ENCODE measurements at places on chromosomes 5 and 9.

DNA sequence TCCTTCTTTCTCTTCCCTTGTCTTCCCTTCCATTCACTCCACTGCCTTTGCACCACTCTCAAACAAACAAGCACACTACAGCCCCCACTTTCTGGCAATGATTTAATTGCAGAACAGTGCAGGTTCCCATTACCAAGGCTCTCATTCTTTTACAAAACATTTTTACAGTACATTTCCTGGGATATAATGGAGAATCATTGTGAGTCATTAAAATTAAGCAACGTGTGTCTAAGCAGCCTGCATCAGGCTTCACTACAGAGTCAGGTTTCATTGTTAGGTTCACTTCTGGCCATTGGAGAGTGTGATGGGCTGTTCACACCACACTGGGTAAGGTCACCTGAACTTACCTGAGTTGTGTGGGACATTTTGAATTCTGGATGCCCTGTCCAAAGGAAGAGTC is 303.5 kb downstream of the TRIM32 start:
- DNase-seq: no peak

DNA sequence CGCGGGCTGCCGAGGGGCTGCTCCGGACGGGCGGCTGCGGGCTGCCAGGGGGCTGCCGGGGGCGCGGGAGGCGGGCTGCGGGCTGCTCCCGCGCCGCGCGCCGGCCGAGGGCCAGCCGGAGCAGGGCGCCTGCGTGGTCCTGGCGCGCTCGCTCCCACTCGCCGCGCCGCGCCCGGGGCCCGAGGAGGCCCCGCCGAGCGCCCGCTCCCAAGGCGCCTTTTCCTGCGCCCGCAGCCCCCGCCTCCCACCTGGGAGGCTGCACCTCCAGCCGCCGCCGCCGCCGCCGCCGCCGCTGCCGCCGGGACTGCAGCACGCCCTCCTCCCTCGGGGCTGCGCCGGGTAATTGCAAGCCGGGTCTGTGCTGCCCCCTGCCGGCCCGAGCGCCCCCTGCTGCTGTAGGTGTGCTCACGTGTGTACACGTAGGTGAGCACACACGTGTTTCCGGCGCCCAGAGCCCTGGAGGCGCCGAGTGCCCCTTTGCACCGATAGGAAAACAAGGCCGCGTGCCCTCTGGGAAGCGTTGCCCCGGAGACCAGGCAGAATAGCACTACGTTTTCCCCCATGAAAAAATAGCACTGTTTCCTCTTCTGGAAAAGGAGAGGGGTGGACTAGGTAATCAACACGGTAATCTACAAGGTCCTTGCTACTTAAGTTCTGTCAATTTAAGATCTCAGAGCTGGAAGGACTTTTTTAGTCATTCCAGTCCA is at the start of gene EPB41L4B:
EPB41L4B (minus strand) TSS at position 318 of the 707 bp plus-strand sequence. CDS start 613 bp downstream, outside the sequence.
- DNase-seq: peak; percentile 93

DNA sequence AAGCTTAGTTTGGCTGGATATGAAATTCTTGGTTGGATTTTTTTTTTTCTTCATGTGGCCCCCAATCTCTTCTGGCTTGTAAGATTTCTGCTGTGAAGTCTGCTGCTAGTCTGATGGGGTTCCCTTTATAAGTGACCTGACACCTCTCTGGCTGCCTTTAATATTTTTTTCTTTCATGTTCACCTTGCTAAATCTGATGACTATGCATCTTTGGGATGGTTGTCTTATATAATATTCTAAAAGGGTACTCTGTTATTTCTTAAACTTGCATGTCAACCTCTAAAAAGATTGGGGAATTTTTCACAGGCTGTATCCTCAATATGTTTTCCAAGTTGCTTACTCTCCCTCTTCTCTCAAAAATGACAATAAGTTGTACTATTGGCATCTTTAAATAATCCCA is 500.0 kb downstream of the CAAP1 start:
- DNase-seq: no peak

GRCh38 chr5:107580889-107581820 is 89.6 kb downstream of the EFNA5 start:
- no peak for DNase-seq

GRCh38 chr5:142171270-142171669 is 62.7 kb downstream of the NDFIP1 start:
- DNase-seq: no peak

DNA sequence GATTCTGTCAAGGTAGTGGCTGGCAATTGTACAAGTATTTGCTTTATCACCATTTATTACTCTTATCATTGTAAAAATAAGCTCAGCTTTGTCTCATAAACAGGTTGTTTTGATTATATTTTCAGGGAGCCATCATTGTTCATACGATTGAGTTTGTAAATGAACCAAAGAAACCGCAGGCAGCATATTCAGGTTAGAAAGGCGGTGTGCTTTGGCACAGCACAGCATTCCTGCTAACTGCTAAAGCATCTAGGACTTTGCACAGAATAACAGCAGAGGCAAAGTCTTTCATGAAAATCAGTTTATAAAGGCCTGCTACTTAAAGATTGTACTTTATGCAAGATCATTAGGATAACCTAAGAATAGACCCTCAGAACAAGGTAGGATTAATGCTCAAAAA is 281.5 kb upstream of the SLC24A2 start:
- no peak for DNase-seq

- no peak for DNase-seq
Measured at GRCh38 chr5:33843579-33843978, 48.2 kb downstream of the ADAMTS12 start.

DNA sequence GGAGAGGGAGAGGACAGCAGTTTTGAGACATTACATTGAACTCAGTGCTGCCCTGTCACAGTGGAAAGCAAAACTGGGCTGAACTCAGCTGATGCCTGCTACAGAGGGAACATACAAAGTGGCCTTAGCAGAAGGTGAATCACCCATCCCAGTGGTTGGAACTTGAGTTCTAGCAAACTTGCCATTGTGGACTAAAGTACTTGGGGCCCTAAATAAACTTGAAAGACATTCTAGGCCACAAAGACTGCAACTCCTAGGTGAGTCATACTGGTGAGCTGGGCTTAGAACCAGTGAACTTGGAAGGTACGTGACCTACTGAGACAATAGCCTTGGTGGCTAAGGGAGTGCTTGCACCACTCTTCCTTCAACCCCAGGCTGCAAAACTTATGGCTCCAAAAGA is 155.7 kb upstream of the RIOK2 start:
- DNase-seq: no peak

DNA sequence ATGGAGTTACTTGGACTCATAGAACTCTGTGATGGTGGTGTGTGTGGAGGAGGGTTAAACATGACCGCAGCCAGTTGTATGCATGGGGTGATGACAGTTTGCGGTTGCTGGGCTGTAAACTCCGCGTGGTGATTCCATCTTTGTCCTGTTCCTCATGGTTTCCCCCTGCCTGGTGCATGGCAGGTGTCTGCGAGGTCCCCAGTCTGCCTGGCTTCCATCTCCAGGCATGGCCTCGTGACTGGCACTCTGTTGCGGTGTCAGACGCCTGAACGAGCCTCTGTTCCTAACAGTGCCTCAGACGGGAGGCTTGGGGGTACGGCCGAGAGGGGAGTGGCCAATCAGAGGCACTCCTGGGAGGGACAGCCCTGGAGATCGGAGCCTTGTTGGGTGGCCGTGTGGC is 33.9 kb upstream of the SH3PXD2B start:
- no peak for DNase-seq

DNA sequence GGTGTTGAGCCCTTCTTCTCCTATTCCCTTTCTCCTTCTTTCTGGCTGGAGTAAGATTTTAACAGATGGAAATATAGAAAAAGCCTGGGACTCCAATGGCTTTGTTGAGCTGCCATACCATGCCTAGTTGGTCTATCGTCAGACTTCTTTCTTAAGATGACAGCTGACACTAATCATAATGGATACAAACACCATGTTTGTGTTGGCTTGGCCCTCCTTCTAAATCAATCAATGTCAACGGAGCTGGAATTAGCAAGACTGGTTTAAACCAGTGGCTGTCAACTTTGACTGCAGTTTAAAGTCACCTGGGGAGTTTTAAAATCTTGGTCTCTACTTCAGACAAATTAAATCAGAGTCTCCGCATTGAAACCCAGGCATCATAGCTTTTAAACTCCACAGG is 264.5 kb upstream of the PRR16 start:
- DNase-seq: no peak

DNA sequence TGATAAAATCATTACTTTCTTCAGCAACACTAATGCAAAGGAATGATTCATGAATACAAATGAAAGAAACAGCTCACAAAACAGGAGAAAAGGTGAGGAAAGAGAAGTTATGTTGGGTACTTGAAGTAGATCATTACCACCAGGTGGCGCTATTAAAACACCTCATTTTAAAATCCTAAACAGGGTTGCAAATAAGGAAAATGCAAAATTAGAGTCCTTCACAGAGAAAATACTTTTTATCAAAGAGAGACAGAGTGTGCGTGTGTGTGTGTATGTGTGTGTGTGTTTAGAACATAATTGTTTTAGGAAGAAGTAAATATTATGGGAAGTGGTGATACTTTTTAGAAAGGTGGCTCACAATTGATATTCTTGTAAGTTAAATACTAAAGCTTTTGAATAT is 49.5 kb upstream of the CD180 start:
- peak; percentile 63 for DNase-seq

GRCh38 chr5:177105691-177106476 is 19.2 kb downstream of the FGFR4 start:
- DNase-seq: no peak

- DNase-seq: peak; percentile 52
Measured at GRCh38 chr5:132389585-132390286, 20.2 kb downstream of the SLC22A5 start.

DNA sequence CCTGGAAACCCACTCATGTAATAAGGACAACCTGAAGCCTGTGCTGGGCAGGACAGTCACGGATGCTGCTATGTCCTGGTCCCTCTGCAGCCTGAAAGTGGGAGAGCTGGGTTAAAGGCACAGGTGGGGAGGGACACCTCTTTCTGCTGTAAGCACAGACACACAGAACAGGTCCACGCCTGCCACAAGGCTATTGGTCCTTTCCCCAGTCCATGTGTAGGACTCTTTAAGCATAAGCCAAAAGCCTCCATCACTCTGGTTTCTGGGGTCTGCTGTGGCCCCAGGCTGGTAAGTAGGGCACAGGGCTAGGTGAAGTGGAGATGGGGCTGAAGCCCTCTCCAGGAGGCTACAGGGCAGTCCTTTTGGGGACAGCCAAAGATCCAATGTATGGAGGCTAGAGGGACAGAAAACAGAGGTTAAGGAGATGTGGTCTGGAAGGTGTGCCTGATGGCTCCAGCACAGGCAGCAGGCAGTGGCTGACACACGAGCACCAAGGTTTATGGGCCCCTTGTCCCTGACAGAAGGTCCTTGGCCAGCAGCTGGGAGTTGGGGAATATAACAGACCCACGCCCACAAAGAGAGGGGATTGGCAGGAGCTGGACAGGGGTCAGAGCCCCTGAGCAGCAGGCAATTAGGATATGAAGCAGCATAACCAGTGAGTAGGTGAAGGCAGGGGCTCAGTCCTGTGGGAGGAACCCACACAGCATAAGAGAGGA is 203.6 kb upstream of the MVB12B start:
- no peak for DNase-seq

DNA sequence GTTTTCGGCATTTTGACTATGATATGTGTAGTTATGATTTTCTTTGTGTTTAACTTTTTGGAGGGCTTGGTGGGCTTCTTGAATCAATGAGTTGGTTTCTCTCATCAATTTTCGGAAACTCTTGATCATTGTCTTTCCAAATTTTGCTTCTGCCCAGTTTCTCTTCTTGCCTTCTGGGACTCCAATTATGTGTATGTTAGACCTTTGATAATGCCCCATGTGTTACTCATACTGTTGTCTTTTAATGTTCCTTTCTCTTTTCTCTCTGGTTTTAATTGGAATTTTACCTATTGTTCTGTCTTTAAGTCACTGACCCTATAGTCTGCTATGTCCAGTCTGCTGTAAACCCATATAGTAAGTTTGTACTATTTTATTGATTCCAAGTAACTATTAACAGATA is 41.5 kb downstream of the KCNIP1 start:
- DNase-seq: no peak

- DNase-seq: no peak
Measured at GRCh38 chr9:92180669-92181181, 65.5 kb upstream of the SPTLC1 start.

- DNase-seq: no peak
Measured at GRCh38 chr9:112125951-112126388, 49.1 kb downstream of the SUSD1 start.

- no peak for DNase-seq
Measured at GRCh38 chr5:125480911-125481310, 734.5 kb upstream of the ZNF608 start.

All from activated CD4-positive, alpha-beta T cell treated with anti-CD3 and anti-CD28 coated beads, Interleukin-10, Interleukin-2, amounts not matched to agents 100 ng/mL and 50 ng/mL, durations not matched to agents 16 hours and 8 hours (primary cell).